ENCODE measurements at places on chromosomes 1 and 21.

GRCh38 chr1:116409751-116410191, 36.7 kb downstream of the ATP1A1 start:
- DNase-seq = no peak

DNA sequence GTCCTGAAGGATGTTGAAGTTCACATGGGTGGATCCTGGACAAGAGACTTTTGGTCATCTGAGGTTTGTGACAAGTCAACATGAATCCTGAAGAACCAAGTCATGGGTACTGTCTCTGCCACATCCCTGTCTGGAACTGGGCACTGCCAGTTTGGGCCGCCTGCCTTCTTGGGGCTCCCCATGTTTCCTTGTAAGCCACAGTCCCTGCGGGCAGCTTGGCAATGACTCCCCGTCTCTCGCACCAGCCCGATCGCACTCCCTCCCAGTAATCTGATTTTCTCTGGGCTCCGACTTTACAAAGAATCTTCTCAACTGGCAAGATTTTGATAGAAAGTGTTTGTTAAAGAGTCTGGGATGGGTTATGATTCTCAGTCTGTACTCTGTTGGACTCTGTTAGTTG, 80.4 kb downstream of the DDX20 start:
- no peak for DNase-seq

DNA sequence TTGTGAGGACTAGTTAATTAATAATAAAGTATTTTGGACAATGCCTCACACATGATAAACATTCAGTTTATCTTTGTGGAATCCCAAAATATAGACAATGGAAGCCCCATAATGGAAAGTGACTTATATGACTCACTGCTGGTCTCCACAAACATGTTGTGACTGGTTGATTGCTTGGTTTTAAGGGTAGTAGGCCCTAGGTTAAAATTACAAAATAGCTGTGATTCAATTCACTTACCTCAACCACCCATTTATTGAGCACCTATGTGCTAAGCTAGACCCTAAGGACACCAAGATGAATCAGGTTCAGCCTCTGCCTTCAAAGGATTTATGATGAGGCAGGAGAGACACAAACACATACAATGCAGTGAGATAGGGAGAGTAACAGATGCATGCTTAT, 42.4 kb downstream of the KANK4 start:
- DNase-seq = no peak

DNA sequence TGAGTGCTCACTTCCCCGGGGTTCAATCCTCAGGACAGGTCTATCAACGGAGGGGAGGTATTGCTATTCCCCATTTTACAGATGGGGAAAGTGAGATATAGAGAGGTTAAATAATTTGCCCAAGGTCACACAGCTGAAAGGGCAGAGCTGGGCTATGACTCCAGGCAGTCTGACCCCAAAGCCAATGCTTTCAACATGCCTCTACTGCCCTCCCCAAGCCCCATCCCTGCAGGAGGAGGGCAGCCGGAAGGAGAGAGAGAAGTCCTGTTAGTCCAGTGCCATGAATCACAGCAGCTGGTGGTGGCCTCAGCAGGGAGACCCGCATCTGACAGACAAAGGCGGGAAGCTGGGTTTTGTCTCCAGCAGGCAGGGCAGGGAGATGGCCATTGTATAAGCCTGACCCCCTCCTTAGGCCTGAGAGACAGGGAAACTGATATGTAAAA, 20.0 kb upstream of the CLIC4 start:
- no peak for DNase-seq

DNA sequence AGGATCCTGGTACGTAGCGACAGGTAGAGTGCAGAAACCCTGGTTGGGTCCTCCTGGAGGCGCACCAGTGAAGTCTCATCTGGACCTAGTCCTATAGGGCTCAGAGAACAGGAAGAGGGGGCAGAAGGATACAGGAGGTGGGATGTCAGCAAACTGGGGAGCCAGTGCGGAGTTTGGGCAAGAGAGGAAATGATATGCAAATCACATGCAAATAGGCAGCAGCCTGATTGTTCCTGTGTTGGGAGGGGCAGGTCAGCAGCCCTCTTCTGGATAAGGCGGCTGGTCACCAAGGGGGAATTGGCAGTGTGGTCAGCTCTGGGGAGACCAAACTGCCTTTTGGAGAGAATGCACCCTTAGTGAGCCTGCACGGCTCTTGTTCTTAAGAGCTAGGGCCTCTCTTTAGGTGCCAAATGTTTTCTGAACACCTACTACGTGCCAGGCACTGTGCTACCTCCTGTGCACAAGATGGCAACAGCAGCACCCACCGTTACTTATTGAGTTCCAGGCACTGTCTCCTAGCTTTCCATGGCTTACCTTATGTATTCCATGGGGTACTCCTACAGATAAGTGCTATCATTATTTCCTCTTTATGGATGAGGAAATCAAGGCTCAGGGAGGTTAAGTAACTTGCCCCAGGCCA, 18.1 kb upstream of the PADI3 start:
- no peak for DNase-seq

GRCh38 chr1:17370618-17371017, 1.4 kb upstream of the PADI6 start:
- DNase-seq = no peak

DNA sequence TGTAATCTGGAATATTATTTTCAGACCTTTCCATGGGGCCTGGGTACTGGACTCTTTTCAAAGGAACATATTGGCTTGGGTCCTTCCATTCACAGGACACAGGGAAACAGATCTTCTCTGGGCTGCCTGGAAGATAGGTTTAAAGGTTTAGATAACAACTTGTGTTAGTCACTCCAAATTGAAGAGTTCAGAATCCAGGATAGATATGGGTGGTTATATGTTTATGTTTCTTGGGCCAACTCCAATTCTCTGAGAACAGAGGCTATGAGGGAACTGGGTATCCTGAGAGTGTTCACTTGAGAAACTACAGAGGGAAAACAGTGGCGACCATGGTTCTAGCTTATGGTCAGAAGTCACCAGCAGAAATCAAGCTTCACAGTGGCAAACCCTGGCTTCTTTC, 8.7 kb upstream of the PIGM start:
- no peak for DNase-seq

GRCh38 chr1:86464819-86465218, 3.9 kb upstream of the CLCA1 start:
- DNase-seq = no peak

- DNase-seq = peak; percentile 55
Measured at GRCh38 chr1:234925440-234926263, 203.0 kb downstream of the TOMM20 start.

DNA sequence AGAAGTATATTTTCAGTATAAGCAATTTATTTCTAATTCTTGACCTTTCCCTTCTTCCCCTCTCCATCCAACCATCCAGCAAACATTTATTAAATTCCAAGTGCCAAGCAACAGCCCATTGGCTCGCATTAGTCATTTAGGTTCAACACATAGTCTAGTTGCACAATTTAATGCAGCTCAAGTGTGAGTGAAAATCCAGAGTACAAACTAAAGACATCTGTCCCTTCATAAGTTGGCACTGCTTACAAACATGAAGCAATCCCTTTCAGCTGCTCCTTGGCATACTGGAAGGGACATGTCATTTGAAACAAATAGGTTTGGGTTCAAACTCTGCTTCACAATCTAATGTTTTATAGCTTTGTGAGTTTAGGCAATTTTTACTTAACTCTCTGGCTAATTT, 10.7 kb downstream of the CASQ2 start:
- DNase-seq = no peak

DNA sequence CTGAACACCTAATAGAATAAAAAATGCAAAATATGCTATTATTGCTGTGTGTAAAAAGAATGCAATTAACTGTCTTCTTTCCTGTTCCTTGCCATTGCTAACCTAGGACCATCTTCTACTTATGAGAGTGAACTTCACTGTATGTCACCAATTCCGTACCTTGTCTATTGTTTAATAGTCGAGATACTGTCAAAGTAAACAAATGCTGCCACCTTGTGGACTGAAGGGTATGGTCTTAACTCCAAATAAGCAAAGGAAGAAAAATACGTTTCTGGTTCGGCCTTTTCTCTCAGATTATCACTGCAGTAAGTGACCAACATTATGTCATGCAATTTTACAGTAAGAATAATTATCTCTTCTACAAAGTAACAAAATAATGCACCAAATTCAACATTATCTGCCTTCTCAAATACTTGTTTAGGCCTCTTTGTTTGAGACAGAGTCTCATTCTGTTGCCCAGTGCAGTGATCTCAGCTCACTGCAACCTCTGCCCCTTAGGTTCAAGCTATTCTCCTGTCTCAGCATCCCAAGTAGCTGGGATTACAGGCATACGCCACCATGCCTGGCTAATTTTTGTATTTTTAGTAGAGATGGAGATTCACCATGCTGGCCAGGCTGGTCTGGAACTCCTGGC, 133.4 kb downstream of the COP1 start:
- DNase-seq = peak; percentile 33

- DNase-seq = no peak
Measured at GRCh38 chr1:67838180-67838910, 5.1 kb upstream of the GNG12 start.
